ENCODE measurements at places on chromosomes 3 and 15. TPM values are rescaled to one million over a fixed set of nuclear protein-coding genes. Genes with fewer than 3 reads are reported as not detected.

GRCh38 chr15:63860555-63860954 lies 26.8 kb upstream of the HERC1 start:
- DNase-seq: no peak

PLA2G4E gene
- total RNA-seq: not detected

DNA sequence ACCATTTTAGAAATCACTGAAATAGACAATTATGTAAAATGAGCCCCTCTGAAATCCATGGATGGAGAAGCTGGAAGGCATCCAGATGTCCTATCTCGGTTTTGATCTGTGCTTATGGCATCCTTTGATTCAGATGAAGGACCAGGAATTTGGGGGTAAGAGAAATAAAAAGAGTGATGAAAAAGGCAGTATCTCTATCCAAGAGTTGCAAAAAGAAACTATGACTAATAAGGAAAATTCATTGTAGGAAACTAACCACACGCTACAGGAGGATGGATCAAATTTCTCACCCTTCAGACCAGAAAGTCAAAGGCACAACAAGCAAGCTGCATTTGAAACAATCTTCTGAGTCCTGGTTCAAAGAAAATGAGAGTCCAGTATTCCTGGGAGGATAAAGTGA lies 34.8 kb downstream of the SRGAP3 start:
- no peak for DNase-seq

DNA sequence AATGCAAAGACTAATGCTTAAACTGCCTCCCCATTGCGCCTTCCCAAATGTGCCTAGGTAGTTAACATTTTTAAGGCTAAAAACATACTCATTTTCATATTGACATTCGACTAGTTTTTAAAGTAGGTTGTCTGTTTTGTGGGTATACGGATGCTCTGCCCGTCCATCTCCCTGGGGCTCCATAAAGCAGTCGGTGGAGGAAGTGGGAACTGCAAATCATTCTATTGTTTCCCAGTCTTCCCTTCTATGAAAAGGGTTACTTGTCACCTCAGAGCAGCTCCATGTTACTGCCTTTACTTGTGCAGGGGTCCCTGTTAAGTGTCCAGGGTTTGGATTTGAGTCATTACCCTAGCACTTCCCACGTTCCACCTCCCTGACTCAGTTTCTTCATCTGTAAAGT lies 10.9 kb downstream of the CHCHD6 start:
- DNase-seq: no peak

GRCh38 chr3:184944241-184944640 lies 132.3 kb downstream of the VPS8 start:
- DNase-seq: no peak

EPB42 gene
- 4.5 TPM for total RNA-seq

- DNase-seq: no peak
Measured at GRCh38 chr3:59304296-59304695, 254.5 kb upstream of the CFAP20DC start.

ZNF774 gene
- 5.1 TPM for total RNA-seq

DNA sequence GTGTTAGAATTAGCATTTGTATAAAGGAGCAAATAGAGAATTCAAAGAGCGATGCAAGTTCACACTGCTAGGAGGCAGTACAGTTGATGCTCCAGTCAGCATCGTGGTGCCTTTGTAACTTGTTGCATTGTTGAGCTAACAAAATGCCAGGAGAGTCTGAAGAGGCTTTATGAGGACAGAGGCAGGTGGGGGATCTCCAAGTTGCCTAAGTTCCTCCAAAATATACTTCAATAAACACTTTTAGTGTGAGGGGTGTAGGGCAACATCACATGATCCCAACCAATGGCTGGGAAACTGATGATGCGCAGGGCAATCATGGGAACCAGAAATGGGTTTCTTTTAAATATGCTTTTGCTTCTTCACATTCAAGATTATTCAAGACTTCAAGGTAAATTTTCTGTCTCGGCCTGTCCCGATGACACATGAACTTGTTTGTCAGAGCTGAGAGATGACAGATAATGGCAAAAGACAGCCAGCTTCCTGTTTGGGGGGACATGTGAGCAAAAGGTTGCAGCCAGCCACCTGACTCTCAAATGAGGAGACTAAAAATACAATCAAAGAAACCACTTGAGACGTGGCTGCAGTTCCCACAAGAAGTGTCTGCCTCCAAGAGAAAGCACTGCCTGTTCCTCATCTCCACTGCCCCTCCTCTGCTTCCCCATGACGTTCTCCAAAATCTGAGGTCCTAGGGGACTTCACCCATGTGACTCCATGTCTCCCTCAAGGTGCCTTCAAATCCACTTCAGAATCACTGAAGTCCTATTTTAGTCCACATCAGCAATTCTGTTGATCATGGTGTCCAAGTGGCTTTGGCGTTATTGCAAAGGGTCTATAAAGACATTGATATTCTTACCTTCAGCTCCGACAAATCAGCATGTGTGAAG lies 39.3 kb downstream of the KLHL6 start:
- DNase-seq: no peak

GHSR gene
- total RNA-seq: not detected

GRCh38 chr3:192409838-192410683 lies 317.3 kb downstream of the FGF12 start:
- DNase-seq: no peak

- DNase-seq: no peak
Measured at GRCh38 chr3:194054016-194054415, 81.9 kb upstream of the HES1 start.
